ENCODE measurements at places on chromosomes 3 and 15.

DNA sequence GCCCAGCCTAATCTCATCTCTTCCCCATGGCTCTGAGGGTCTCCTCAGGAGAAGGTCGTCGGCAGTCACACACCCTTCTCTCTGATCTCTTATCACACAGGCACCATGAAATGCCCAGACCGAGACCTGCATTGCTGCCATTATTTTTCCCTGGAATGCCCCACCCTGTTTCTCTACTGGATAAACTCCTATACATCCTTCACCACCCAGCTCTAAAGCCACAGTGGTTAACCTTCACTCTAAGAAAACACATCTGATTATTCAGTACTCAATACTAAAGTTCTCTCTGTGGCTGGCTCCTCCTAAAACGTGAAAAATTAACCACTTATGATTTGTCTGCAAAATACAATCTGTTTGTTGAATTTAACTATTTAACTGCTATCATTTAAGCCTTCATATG lies 43.3 kb downstream of the RORA start:
- no peak for DNase-seq

DNA sequence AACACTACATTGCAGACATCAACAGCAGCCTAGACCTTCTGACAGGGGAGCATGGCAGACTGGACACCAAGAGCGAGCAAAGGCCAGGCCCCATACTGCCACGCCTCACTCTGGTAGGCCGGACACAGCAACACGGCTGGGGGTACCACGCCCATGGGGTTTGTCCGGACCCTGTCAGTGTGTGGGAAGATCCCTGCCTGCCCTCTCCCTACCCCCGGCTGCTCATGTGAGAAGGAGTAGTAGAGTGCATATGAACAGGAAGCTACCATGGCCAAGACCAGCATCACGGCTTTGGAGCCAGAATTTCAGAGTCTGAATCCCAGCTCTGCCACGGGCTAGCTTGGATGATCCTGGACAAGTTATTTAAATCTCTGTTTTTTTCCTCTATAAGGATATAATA lies 27.9 kb downstream of the ALDH1L1 start:
- DNase-seq, result no peak

DNA sequence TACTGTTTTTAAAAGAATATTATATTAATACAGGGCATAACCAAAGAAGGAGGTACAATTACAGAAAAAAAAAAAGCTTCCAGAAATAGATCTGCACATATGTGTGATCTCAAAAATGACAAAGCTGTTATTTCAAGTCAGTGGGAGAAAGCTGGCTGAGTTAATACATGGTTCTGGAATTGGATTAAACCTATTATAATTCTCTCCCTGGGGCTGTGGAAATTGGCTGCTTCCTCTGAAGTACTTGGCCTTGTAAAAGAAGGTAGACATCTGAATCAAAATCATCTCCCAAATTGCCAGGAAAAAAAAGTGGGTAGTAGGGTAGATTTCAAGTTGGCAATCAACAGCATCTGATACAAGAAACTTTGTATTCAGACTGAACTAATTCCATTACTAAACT lies 723.9 kb upstream of the ALCAM start:
- no peak for DNase-seq

DNA sequence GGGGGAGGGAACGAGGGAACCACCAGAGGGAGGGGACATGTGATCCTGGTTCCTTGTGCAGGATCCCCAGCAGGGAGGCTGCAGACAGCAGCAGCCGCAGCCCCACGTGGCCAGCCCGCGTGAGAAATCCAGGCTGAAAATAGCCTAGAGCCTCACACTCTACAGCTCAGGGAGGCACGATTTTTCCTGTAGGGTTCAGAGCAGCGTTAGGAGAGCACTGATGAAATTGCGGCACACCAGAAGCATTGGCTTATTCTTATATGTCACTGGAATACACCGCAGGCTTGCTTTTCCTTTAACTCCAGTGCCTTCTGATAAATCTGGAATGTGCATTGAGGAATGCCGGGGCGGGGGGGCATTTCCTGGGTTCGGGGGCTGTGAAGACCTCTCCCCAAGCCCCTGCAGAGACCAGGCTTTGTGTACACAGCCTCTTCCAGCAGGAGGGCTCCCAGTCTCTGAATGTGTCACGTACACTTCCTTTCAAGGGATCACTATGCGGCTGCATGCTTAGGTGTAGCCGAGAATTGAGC lies 193.0 kb downstream of the ATP10A start:
- no peak for DNase-seq

- no peak for DNase-seq
These were observed 6.0 kb downstream of the UBL7 start for GRCh38 chr15:74454764-74455500.

DNA sequence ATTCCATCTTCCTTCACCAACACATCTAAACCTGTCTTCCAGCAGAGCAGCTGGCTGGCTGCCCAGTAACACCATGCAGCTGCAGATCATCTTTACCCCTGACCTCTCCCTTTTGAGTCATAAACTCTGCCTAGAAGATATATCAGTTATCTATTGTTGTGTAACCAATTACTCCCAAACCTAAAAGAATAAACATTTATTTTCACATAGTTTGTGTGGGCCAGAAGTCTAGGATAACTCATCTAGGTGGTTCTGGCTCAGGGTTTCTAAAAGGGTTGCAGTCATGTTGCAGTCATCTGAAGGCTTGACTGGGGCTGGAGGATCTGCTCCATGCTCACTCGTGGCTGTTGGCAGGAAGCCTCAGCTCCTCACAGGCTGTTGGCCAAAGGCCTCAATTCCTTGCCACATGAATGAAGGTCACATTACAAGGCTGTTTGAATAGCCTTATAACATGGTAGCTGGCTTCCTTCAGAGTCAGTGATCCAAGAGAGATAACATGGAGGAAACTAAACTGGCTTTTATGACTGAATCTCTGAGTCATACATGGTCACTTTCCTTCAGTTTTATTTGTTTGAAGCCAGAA lies 92.8 kb downstream of the GOLIM4 start:
- peak; percentile 64 for DNase-seq

DNA sequence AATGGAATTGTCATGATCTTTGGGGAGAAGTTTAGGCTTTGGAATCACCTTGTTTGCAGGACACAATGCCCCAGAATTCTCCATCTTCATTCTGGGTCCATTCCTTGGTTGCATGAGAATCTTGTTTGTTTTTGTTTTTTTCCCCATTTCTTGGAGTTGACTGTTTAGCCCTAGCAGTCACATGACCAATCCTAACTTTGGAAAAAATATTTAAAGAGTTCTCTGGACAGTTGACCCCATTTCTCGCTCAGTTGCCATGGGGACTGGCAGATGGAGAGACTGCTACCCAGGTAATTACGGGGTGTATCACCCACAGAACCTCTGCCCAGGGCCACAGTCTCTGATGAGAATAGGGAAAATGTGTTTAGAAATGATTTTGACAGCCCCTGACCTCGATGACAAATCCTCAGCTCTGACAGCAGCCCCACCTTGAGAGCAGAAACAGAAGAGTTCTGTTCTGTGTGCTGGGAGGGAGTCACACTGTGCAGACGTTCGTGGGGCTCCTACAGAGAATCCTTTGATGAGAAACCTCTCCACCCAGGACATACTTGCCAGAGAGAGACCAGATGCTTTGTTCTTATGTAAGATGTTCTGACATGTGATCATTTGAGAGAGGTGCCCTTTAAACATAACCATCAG lies 57.7 kb downstream of the IL16 start:
- DNase-seq, result no peak

DNA sequence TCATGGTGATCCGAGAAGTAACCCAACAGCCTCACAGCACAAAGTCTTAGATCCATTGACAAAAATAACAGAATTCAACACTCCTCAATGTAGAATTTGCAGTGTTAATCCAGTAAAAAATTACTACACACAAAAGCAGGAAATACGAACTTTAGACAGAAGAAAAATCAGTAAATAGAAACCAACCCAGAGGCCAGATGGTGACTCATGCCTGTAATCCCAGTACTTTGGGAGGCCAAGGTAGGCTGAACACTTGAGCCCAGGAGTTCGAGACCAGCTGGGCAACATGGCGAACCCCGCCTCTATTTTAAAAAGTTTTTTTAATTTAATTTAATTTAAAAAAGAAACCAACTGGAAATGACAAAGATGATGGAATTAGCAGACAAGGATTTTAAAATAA lies 36.1 kb downstream of the SELENOT start:
- DNase-seq, result no peak

DNA sequence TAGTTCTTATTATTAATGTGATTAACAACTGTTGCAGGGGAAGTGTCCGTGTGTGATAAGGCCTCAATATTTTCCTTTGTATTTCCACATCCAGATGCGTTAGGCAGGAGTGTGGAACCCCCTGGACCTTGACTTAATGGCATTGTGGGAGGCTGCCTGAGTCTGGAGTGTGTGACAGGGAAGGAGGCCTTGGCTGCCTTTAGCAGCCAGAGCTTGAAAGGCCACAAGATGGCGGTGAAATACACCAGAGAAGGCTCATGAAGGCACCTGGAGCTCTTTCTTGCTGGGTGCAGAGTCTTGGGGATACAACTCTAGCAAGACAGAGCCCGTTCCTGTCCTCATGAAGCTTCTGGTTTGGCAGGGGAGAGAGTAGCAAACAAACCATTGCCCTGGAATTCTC lies 36.9 kb downstream of the POLR2M start:
- DNase-seq, result peak; percentile 11

DNA sequence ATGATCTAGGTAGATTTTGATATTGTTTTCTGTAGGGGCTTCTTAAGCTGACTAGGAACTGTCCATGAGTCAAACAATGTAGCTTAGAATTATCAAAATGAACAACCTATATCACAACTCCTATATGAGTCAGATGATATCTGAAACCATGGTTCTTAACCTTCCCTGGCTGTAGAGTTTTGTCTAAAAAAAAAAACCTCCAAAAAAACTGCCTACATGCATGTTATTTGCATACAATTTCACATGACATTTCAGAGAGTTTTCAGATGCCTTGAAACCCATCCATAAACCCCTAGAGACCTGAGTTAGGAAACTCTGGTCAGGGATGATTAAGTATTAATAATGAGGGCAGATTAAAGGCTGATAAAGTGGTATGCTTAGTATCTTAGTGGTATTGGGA lies 157.0 kb downstream of the CHST2 start:
- no peak for DNase-seq

DNA sequence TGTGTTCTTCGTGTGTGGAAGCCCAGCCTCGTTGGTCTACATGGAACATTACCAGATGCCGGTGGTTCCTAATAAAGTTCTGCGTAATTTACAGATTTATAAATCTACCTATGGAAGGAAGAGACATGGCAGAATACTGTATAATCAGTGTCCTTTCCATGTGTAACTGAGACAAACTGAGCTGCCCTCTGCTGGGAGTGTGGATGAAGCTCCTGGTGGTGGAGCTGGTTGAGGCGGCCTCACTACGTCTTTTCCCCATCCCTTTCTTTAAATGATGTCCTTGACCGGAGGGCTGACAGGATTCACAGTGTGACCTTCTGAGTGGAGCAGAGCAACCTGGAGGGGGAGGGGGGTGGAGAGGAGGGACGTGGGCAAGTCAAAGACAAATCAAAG lies 267.0 kb upstream of the CHRM5 start:
- DNase-seq, result no peak

GRCh38 chr3:29283231-29284119 lies 2.6 kb downstream of the RBMS3 start:
- DNase-seq, result peak; percentile 28

GRCh38 chr3:4270720-4271119 lies 32.4 kb upstream of the SETMAR start:
- DNase-seq, result peak; percentile 7

GRCh38 chr15:74799856-74800558 lies 12.6 kb upstream of the LMAN1L start:
- DNase-seq, result peak; percentile 91

GRCh38 chr3:4476496-4476895 lies 9.4 kb upstream of the SUMF1 start:
- DNase-seq, result no peak

- DNase-seq, result no peak
These were observed 482.5 kb upstream of the TBL1XR1 start for GRCh38 chr3:177679568-177680471.

DNA sequence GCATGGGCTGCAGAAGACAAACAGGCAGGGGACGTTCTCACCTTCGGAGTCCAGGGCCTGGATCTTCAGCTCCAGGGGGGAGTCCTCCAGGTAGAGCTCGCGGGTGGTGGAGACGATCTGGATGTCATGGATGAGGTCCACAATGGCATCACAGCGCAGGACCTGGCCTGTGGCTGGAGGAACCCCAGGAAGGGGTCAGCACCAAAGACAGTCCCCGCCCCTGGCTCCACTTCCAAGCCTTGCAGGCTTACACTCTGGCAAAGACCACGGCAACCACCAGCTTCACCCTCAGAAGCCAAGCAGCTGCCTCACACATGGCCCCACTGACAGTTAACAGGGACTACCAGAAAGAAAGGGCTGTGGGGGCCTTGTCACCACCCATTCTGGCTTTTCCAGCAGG lies 22.8 kb downstream of the NUP210 start:
- DNase-seq, result no peak

DNA sequence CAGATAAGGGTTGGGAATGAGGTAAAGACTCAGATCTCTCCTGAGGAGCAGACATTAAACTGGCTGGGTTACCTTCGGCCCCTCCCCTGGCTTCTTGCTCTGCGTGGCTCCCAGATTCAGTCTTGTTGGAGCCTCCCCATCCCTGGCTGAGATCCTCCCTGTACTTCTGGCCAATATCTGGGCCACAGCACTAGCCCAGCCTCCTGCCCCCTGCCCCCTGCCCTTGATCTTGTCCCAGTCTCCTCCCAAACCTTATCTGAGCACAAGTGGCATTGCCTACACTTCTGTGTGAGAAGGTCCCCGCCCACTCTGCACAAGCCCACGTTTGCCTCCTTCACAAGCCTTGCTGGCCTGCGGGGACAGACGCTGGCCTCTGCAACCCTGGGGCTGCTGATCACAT lies 16.8 kb downstream of the PLA2G4F start:
- peak; percentile 15 for DNase-seq

All from stomach (tissue), 19 donors.